Psoas muscle (tissue), 8 donors: ENCODE measurements at places on chromosomes 7 and 10. TPM values are rescaled to one million over a fixed set of nuclear protein-coding genes. Genes with fewer than 3 reads are reported as not detected.

DNA sequence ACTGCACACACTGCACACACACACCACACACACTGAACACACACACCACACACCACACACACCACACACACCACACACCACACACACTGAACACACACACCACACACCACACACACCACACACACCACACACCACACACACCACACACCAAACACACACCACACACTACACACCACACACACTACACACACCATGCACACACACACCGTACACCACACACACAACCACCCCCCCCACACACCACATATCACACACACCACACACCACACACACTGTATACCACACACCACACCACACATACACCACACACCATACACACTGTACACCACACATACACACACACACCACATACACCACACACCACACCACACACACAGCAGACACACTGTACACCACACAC, 59.5 kb downstream of the FAM204A start:
- H3K4me1 ChIP-seq: no peaks in the 10 kb centered on the region
- no peak overlapping the region for H3K27ac ChIP-seq
- no peaks in the 10 kb centered on the region for H3K27me3 ChIP-seq
- no peak overlapping the region for H3K4me3 ChIP-seq

GRCh38 chr7:51326656-51327286, 10.2 kb upstream of the COBL start:
- no peak overlapping the region for H3K4me3 ChIP-seq
- no peak for DNase-seq
- H3K4me1 ChIP-seq: peaks cover 17% of the 10 kb centered on the region
- H3K27me3 ChIP-seq: no peaks in the 10 kb centered on the region

- no peaks in the 10 kb centered on the region for H3K4me1 ChIP-seq
- H3K4me3 ChIP-seq: peak within 1 kb of the TSS; percentile 59
- DNase-seq: peak; percentile 63
- no peaks in the 10 kb centered on the region for H3K36me3 ChIP-seq
- H3K27ac ChIP-seq: peak within 1 kb of the TSS; percentile 65
These were observed at the start of gene MMRN2 for GRCh38 chr10:86957471-86958115. Gene MMRN2 (minus strand): TSS chr10:86957615. CDS start chr10:86957541, 74 bp downstream.

- no peak overlapping the region for H3K4me3 ChIP-seq
- H3K27me3 ChIP-seq: no peaks in the 10 kb centered on the region
- peaks cover 8% of the 10 kb centered on the region for H3K4me1 ChIP-seq
- DNase-seq: no peak
These were observed 133.3 kb downstream of the EXOC4 start for GRCh38 chr7:133386205-133386604.

- no peak for DNase-seq
- no peaks in the 10 kb centered on the region for H3K36me3 ChIP-seq
- H3K4me1 ChIP-seq: no peaks in the 10 kb centered on the region
- no peak overlapping the region for H3K27ac ChIP-seq
- H3K4me3 ChIP-seq: no peak overlapping the region
These were observed 35.3 kb upstream of the PDZD8 start for GRCh38 chr10:117410557-117410956.

DNA sequence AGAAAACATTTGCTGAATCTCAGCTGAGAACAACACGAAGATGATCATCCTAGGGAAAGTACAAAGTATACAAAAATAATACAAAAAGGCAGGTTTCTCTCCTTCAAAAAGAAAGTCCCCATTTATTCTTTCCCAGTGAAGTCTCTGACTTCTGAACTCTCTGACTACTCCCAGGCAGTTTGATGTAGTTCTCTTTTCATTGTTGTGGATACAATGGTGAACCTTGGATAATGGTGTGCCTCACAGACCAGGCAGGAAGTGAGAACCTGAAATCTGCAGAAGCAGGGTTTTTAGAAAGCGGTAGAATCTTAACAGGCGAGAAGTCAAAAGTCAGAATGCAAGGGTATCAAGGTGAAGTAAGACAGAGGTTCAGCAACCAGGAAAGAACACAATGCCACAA, 150.8 kb upstream of the NRP1 start:
- no peaks in the 10 kb centered on the region for H3K4me1 ChIP-seq
- H3K36me3 ChIP-seq: no peaks in the 10 kb centered on the region
- no peak overlapping the region for H3K4me3 ChIP-seq
- H3K27me3 ChIP-seq: no peaks in the 10 kb centered on the region

- peak overlapping the region; percentile 85 for H3K27ac ChIP-seq
- peaks cover 18% of the 10 kb centered on the region for H3K36me3 ChIP-seq
- no peaks in the 10 kb centered on the region for H3K27me3 ChIP-seq
- H3K4me1 ChIP-seq: peaks cover 62% of the 10 kb centered on the region
- no peak for DNase-seq
These were observed 341 bp downstream of the GOT1 start for GRCh38 chr10:99430116-99430450.

DNA sequence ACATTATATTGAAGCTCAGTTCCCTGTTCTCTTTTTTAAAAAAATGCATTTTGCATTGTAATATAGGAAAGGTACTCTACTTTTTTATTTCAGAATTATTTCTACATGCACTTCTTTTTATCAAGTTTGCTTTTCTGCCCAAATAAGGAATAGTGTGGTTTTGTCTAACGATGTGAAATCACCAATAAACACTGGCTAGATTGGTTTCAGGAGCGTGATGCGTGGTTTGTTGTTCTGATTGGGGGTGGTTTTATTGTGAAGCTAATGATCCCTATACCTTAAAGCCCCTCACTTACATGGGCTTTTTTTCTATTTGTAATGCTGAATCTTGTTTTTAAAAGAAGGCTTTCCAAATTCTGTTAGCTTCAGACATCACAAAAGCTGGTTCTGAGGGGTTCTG, 17.6 kb downstream of the ENTPD7 start:
- peaks cover 6% of the 10 kb centered on the region for H3K4me1 ChIP-seq
- no peak overlapping the region for H3K27ac ChIP-seq
- no peaks in the 10 kb centered on the region for H3K27me3 ChIP-seq
- peaks cover 13% of the 10 kb centered on the region for H3K36me3 ChIP-seq

DNA sequence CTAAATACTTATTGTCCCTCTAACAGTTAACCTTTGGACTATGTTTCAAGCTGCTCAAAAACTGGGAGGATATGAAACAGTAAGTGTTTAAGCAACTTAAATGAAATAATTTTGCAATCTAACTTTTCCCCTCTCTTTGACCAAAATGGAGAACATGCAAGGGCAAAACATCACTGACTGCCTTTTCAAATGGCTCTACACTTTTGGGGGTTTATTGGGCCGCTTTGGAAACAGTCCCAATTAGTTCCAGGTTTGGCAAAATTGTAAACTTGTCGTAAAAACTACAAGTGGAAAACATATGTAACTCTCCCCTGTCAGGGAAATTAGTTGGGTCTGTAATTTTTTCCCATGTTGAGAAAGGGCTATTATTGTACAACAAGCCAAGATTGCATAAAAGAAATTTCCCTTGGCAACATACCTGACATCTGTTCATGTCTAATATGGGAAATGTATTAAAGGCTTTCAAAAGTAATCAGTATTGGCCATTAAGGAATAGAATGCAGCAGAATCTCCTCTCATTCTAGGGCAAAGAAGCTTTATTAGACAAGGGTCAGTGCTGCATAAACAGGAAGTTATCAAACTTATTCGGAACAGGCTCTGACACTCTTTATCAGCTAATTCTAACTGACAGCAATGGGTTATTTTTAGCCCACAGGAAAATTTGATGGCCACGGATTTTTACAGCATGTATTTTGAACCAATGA, 157.9 kb downstream of the ARID5B start:
- peak overlapping the region; percentile 98 for H3K27ac ChIP-seq
- DNase-seq: no peak
- no peaks in the 10 kb centered on the region for H3K27me3 ChIP-seq
- peaks cover 81% of the 10 kb centered on the region for H3K36me3 ChIP-seq

DNA sequence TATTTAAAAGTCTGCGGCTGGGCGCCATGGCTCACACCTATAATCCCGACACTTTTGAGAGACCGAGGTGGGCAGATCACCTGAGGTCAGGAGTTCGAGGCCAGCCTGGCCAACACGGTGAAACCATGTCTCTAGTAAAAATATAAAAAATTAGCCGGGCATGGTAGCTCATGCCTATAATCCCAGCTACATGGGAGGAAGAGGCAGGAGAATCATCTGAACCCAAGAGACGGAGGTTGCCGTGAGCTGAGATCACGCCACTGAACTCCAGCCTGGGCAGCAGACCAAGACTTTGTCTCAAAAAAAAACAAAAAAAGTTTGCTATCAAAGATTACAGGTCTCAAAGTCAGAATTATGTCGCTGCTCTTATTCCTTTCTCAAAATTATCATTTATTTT, 55.5 kb downstream of the HIBADH start:
- no peak overlapping the region for H3K27ac ChIP-seq
- DNase-seq: no peak
- H3K27me3 ChIP-seq: no peaks in the 10 kb centered on the region
- no peak overlapping the region for H3K4me3 ChIP-seq
- peaks cover 8% of the 10 kb centered on the region for H3K4me1 ChIP-seq
- H3K36me3 ChIP-seq: no peaks in the 10 kb centered on the region

GRCh38 chr10:97335188-97335619, 675 bp upstream of the FRAT2 start:
- H3K4me3 ChIP-seq: peak overlapping the region; percentile 83
- H3K27ac ChIP-seq: peak overlapping the region; percentile 98
- H3K27me3 ChIP-seq: no peaks in the 10 kb centered on the region
- DNase-seq: no peak

GRCh38 chr7:3120513-3120912, 76.8 kb upstream of the CARD11 start:
- H3K36me3 ChIP-seq: no peaks in the 10 kb centered on the region
- DNase-seq: no peak
- H3K27ac ChIP-seq: no peak overlapping the region
- no peak overlapping the region for H3K4me3 ChIP-seq

GRCh38 chr7:38893061-38893460, 15.9 kb downstream of the VPS41 start:
- DNase-seq: no peak
- no peaks in the 10 kb centered on the region for H3K4me1 ChIP-seq
- no peaks in the 10 kb centered on the region for H3K27me3 ChIP-seq
- peaks cover 28% of the 10 kb centered on the region for H3K36me3 ChIP-seq
- no peak overlapping the region for H3K27ac ChIP-seq

DNA sequence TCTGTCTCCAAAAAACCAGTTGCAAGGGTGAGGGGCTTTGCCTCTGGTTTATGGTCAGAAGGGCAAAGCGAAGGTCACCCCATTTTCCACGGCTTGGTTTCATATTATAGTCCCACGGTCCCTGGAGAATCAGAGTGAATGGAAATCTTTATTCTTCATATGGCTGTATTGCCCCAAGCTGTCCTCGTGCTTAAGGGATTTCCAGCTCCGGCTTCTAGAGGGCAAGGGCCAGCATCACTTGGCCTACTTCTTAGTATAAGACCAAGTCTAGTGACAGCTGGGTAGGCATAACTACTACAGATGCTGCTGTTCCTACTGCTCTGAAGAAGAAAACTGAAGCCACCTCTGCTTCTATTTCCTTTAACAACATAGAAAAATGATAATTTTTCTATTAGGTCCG, 63.2 kb downstream of the PARP12 start:
- H3K4me1 ChIP-seq: no peaks in the 10 kb centered on the region
- no peak for DNase-seq
- H3K27ac ChIP-seq: no peak overlapping the region
- H3K36me3 ChIP-seq: no peaks in the 10 kb centered on the region

- H3K27ac ChIP-seq: peak overlapping the region; percentile 21
- no peak overlapping the region for H3K4me3 ChIP-seq
- no peaks in the 10 kb centered on the region for H3K36me3 ChIP-seq
- no peaks in the 10 kb centered on the region for H3K4me1 ChIP-seq
- no peaks in the 10 kb centered on the region for H3K27me3 ChIP-seq
These were observed 167.5 kb upstream of the HABP2 start for GRCh38 chr10:113385021-113385999.

DNA sequence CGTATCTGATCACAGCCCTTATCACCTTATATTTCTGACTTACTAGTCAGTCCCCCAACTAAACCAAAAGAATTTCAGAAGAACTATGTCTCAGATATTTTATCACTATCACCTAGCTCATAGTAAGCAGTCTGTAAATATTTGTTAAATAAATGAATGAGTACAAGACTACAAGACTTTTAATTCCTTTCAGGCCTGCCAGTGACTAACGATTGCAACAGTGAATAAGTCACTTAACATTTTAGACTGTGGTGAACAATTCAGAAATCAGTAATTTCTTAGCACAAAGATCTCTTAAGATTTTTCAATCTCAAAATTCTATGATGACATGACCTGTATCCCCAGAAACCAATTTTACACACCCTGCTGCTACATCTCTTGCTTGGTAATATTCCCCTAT, 162.2 kb downstream of the IMMP2L start:
- no peak overlapping the region for H3K4me3 ChIP-seq
- no peak for DNase-seq
- H3K27ac ChIP-seq: no peak overlapping the region
- H3K4me1 ChIP-seq: no peaks in the 10 kb centered on the region

- no peak overlapping the region for H3K27ac ChIP-seq
- peaks cover 26% of the 10 kb centered on the region for H3K27me3 ChIP-seq
These were observed 31.6 kb upstream of the LEP start for GRCh38 chr7:128209229-128210035.

DNA sequence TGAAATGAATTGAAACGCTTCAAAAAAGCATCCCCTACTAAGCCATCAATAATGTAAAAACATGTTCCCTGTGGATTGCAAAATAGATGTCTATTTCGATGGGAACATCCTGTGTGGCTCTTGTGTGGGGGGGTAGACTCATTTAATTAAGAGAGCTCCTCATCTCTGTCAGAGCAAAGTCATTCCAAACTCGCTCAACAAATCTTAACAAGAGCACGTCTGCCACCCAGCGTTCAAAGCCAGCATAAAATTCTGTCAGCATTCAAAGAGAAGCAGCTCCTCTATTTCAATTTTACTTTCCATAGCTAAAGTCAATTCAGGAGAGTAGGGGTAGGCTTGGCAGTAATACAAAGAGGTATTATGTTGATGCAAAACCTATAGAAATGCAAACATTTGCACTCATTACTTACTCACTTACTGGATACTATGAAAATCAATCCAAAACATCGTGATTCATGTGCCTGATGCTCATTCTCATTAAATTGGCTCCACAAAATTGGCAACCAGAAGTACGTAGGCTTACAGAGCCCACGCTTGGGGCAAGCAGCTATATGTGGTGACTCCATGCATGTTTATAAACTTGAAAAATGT, 114.9 kb downstream of the IPMK start:
- no peak overlapping the region for H3K27ac ChIP-seq
- H3K36me3 ChIP-seq: no peaks in the 10 kb centered on the region

- no peak overlapping the region for H3K4me3 ChIP-seq
- DNase-seq: no peak
- H3K4me1 ChIP-seq: peaks cover 4% of the 10 kb centered on the region
- H3K27ac ChIP-seq: no peak overlapping the region
- no peaks in the 10 kb centered on the region for H3K36me3 ChIP-seq
These were observed 14.6 kb downstream of the SFRP4 start for GRCh38 chr7:37901890-37902524.

The MBL2 gene
- not detected for total RNA-seq

The IFRD1 gene
- total RNA-seq: 47.6 TPM

The TET1 gene
- total RNA-seq: 1.1 TPM

The CFTR gene
- total RNA-seq: not detected

The RNLS gene
- 9.2 TPM for total RNA-seq

The CALCR gene
- 0.64 TPM for total RNA-seq

The NPY4R2 gene
- not detected for total RNA-seq

The NPTX2 gene
- total RNA-seq: 5.3 TPM

The MLXIPL gene
- total RNA-seq: 65.2 TPM
